ENCODE measurements at places on chromosomes 11 and 22. TPM values are rescaled to one million over a fixed set of nuclear protein-coding genes. Genes with fewer than 3 reads are reported as not detected.

DNA sequence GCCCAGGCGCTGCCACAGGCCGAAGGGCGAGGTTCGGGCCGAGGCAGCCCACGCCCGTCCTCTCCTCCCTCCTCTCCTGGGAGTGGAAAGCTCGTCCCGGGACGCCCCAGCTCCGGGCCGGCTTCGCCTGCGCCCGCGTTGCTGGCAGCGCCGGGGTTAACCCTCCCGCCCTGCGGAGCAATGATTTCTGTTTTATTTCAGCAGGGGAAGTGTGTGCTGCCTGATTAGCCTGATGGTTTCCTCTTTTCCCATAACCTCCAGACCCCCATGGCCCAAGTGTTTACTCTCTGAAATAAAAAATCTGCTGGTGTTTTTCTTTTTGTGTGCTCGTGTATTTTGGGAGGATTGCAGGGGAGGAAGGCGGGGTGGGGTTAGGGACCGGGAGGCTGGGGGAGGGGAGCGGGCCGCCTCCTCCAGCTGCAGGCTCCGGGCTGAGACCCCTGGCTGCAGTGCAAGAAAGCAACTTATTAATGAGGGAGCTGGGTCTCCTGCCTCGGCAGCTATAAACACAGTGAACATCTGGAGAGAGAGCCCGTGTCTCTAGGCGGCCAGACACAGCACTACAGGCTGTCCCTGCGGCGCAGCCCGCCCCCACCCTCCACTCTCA is 38.6 kb downstream of the ETS1 start:
- H3K27me3 ChIP-seq, result no peaks in the 10 kb centered on the region
- peak overlapping the region; percentile 77 for H3K4me3 ChIP-seq

DNA sequence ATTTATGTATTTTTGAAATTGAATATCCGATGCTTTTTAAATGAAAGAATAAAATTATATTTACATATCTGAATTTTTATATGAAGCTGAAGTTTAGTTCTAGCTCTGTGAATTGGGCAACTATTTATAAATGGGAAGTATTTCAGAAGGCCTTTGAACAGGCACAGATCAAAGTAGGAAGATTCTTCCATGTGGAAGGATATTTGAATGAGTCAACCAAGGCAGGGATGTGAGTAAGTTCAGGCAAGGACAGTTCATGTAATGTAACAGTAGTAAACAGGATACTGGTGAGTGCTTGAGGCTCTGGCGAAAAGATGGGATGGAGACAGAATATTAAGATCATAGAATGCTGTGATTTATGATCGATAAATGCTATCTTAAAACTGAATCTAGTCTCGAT is 417.8 kb upstream of the CCDC179 start:
- DNase-seq, result no peak
- H3K36me3 ChIP-seq, result no peaks in the 10 kb centered on the region
- H3K4me1 ChIP-seq, result no peaks in the 10 kb centered on the region

GRCh38 chr11:49432242-49432848 is 223.9 kb upstream of the FOLH1 start:
- no peaks in the 10 kb centered on the region for H3K36me3 ChIP-seq
- no peak overlapping the region for H3K27ac ChIP-seq
- no peak overlapping the region for H3K4me3 ChIP-seq
- no peaks in the 10 kb centered on the region for H3K4me1 ChIP-seq
- DNase-seq, result no peak

MUC6 gene
- not detected for total RNA-seq

GLB1L2 gene
- total RNA-seq, result 9.1 TPM

DNA sequence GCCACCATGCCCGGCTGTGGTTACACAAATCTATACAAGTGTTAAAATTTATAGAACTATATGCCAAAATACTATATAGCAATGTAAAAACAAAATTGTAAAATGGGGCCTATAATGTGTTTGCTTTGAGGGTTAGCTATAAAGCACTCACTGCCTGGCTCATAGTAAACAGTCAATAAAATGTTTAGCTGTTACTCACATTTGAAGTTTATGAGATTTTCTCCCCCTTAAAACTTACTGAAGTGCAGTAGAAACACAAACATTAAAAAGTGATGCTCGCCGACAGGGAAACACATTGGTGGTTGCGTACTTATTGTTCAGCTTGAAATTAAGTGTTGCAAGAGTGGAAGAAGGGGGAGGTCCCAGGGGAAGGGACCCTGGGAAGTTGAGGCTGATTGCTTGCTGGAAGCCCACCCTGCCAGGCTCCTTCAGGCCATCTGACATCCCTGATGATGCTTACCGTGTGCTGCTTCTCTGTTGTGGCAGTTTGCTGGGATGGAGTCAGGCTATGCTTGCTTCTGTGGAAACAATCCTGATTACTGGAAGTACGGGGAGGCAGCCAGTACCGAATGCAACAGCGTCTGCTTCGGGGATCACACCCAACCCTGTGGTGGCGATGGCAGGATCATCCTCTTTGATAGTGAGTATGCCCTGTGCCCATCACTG is 52.1 kb downstream of the KREMEN1 start:
- H3K4me1 ChIP-seq, result peaks cover 5% of the 10 kb centered on the region
- H3K36me3 ChIP-seq, result no peaks in the 10 kb centered on the region
- no peak overlapping the region for H3K27ac ChIP-seq

DNA sequence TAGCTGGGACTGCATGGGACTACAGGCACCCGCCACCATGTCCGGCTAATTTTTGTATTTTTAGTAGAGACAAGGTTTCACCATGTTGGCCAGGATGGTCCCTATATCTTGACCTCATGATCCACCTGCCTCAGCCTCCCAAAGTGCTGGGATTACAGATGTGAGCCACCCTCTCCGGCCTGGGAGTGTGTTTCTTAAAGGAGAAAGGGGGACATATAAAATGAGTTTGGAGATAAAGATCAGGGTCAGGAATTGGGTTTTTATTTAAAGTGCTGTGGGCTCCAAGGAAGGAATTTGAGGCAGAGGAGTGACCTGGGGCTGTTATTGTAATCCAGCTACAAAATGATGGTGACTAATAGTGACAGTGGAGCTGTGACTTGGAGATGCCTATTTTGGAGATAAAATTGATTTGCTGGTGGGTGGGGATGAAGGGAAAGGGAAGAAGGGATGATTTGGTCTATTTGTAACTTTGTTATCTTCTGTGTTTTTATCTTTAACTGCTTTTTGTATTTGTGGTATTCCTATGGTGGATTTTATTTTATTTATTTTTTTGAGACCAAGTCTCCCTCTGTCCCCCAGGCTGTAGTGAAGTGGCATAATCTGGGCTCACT is 5.0 kb downstream of the CRKL start:
- no peak overlapping the region for H3K27ac ChIP-seq
- H3K27me3 ChIP-seq, result no peaks in the 10 kb centered on the region
- peaks cover 46% of the 10 kb centered on the region for H3K4me1 ChIP-seq

MMP12 gene
- not detected for total RNA-seq

DNA sequence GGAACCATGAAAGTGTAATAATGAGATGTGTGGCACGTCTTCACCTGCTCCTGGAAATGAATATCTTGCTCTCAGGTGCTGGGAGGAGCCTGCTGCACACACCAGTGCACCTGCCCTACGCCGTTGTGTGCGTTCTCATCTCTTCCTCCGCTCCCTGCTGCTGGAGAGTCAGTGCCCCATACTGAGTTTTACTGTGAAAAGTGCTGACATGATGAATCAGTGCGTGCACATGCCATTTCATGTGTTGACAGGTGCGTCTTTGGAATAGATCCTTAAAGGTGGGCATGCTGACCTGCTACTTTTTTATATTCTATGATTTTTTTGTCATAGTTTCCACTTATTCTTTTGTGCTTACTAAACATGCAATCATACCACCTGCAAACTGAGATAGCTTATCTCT is 1015.8 kb downstream of the BRD1 start:
- no peaks in the 10 kb centered on the region for H3K4me1 ChIP-seq
- peaks cover 6% of the 10 kb centered on the region for H3K27me3 ChIP-seq

DNA sequence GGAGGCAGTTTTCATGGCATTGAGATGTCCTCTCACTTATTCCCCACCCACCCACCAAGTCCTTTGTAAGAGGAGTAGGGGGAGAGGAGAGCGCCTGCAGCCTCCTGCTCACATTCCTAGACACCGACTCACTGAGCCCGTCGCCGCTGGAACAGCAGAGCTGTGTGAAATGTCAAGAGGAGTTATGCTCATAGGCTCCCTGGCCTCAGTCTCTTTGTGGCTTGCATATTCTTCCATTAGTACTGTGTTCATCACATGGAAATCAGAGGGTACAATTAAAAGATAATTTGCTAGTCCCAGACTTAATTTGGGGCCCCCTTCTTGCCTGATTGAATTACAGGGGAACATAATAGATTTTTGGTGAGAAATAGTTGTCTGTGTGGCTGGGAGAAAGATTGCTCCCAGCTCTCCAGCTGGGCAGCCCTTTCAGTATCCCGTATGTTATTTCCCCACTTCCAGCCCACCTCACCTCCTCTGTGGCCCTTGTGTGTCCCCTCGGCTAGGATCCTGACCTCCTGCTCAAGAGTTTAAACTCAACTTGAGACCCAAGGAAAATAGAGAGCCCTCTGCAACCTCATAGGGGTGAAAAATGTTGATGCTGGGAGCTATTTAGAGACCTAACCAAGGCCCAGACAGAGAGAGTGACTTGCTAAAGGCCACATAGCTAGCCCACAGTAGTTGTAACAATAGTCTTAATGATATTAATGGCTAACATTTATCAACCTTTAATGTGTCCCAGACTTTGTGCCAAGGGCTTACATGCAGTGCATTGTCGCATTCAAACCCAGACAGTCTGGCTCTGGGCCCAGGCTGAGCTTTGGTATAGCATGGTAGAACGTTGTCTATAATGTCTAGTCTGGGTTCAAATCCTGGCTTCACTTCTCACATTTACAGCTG is 32.2 kb downstream of the LIMK2 start:
- no peak overlapping the region for H3K4me3 ChIP-seq
- no peak for DNase-seq
- H3K36me3 ChIP-seq, result peaks cover 7% of the 10 kb centered on the region
- no peaks in the 10 kb centered on the region for H3K27me3 ChIP-seq
